Prostate gland (tissue), 2 donors: ENCODE measurements at places on chromosomes 12 and 14. TPM values are rescaled to one million over a fixed set of nuclear protein-coding genes. Genes with fewer than 3 reads are reported as not detected.

Gene CRIP1
- total RNA-seq = 4.2 TPM

Gene KRT71
- total RNA-seq = not detected

Gene AQP2
- total RNA-seq = 2.7 TPM

Gene P2RX7
- total RNA-seq = 11.8 TPM

Gene PRICKLE1
- total RNA-seq = 12.4 TPM

Gene SPATA7
- total RNA-seq = 13.1 TPM

Gene ITGB7
- 1.7 TPM for total RNA-seq

DNA sequence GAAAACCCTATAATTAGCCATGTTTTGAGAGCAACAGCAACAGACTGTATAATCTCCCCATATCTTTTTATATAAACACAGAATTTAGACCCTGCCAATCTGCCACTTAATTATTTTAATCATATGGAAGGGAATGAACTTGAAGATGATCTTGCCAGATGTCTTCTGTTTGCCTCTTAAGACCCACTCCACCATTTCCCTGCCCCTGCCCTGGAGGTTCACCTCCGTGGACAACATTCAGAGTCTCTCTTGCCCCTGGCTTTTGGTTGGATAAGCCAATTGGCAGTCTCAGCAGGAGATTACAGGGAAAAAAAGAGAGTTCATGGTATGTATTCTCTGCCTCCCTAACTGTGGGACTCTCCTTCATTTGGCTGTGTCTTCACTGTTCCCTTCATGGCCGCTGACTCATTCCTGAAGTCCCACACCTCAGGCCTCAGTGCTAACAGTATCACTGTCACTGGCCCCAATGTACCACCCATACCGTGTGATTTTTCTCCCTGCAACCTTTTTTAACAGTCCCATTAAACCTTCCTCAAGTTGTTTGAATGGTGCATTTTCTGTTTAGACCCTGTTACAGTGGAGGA is 184.8 kb downstream of the PIK3C2G start:
- H3K36me3 ChIP-seq = no peaks in the 10 kb centered on the region
- DNase-seq = no peak
- no peak overlapping the region for H3K4me3 ChIP-seq
- no peaks in the 10 kb centered on the region for H3K27me3 ChIP-seq
- no peaks in the 10 kb centered on the region for H3K4me1 ChIP-seq

DNA sequence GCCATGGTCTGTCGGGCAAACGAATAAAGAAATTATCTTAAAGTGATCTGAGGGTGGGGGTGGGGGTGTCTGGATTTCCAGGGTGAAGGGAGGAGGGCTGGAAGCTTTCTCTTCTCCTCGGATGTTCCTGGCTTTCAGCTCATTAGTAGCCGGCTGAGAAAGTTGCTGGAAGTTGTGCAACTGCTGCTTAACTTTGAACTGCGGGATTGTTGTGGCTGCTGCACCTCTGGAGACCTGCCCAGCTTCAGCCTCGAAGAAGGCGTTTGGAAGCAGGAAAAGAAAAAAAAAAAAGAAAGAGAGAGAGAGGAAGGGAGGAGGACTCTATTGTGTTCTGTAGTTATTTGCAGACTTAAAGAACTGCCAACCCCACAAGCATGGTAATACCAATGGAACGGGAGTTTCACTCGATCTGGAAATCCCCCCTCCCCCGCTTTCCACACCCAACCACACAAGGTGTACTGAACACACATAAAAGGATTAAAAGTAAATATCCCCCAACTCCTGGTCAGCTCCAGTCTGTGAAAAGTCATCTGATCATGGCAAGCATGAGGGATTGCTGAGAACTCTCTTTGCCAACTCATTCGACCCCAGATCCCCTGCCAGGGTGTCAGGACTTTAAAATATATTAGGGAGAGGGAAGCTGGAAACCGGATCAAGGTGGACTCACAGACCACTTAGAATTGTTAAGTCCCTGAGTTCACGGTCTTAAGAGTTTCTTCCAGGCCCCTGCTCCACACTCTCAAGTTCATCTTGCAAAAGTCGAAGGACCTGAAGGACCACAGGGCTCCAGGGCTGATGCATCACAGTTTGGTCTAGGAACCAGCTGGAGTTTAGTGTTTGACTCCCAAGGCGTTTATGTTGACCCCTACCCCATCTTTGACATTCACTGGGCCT is at the start of gene RASSF9:
RASSF9 (minus strand) TSS at position 213 of the 894 bp plus-strand sequence; CDS start at position 5, 208 bp downstream.
- H3K36me3 ChIP-seq = no peaks in the 10 kb centered on the region
- H3K4me3 ChIP-seq = peak within 1 kb of the TSS; percentile 30
- H3K4me1 ChIP-seq = no peaks in the 10 kb centered on the region
- no peaks in the 10 kb centered on the region for H3K27me3 ChIP-seq
- DNase-seq = peak; percentile 68

Gene GSG1
- total RNA-seq = 21.2 TPM

- H3K36me3 ChIP-seq = no peaks in the 10 kb centered on the region
- H3K27ac ChIP-seq = no peak overlapping the region
- H3K4me1 ChIP-seq = peaks cover 4% of the 10 kb centered on the region
- no peak for DNase-seq
Observed at GRCh38 chr12:69466867-69467266, 3.3 kb upstream of the FRS2 start.

- H3K4me3 ChIP-seq = no peak overlapping the region
- H3K4me1 ChIP-seq = no peaks in the 10 kb centered on the region
- no peak overlapping the region for H3K27ac ChIP-seq
Observed at GRCh38 chr14:56962444-56963080, 152.3 kb upstream of the OTX2 start.

Gene TPI1
- total RNA-seq = 443 TPM

Gene RAD9B
- 0.41 TPM for total RNA-seq

GRCh38 chr14:68768316-68768715 is 24.6 kb downstream of the ZFP36L1 start:
- H3K27me3 ChIP-seq = no peaks in the 10 kb centered on the region
- no peak for DNase-seq
- no peak overlapping the region for H3K4me3 ChIP-seq
- no peak overlapping the region for H3K27ac ChIP-seq
- H3K36me3 ChIP-seq = no peaks in the 10 kb centered on the region
- H3K4me1 ChIP-seq = no peaks in the 10 kb centered on the region

DNA sequence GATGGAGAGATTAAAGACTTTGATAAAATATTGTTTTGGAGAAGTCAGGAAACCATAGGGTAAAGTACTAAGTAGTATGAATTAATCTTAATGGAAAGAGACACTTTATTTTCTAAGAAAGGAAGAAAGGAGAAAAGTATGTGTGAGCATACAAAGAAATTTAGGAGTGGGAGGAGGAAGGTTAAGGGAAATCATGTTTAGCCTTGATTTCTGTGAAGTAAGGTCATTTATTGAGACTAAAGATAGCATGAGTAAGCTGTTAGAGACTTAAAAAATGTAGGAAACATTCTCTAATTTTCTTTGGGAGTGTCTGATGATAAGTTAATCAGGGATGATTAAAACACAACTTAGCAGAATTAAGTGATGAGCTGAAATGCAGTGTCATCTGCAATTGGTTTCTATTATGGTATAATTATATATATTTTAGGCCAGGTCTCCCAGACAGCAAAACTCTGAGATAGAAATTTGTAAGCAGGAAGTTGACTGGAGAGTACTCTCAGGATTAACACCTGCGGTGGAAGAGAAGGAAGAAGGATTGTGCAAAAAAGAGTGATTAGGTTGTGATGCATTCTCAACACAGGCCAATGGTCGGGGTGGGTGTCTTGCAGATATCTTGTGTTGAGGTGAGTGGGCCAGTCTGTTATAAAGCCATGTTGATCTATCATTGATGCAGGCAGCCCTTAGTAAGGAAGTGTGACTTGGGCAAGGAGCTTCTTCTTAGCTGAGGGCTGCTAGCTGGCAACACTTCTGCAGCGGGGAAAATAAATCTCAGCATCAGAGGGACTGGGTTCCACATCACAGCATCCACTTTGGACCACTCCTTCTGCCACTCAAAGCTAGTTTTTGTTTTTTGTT is 256.2 kb downstream of the AEBP2 start:
- no peaks in the 10 kb centered on the region for H3K36me3 ChIP-seq
- no peaks in the 10 kb centered on the region for H3K27me3 ChIP-seq
- H3K4me1 ChIP-seq = no peaks in the 10 kb centered on the region
- no peak for DNase-seq

DNA sequence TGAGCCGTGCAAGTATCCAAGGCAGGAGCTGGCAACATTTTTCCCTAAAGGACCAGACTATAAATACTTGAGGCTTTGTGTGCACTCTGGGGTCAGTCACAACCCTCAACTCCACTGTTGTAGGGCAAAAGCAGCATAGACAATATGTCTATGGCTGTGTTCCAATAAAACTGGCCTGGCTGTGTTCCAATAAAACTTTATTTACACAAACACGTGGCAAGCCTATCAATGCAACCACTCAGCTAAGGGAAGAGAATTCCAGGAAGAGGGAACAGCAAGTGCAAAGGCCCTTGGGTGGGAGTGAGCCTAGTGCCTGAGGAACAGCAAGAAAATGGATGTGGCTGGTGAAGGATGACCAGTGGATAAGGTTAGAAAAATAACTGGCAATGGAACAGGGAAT is 11.3 kb upstream of the FAM181A start:
- no peaks in the 10 kb centered on the region for H3K4me1 ChIP-seq
- no peak for DNase-seq
- no peak overlapping the region for H3K27ac ChIP-seq
- no peaks in the 10 kb centered on the region for H3K27me3 ChIP-seq

DNA sequence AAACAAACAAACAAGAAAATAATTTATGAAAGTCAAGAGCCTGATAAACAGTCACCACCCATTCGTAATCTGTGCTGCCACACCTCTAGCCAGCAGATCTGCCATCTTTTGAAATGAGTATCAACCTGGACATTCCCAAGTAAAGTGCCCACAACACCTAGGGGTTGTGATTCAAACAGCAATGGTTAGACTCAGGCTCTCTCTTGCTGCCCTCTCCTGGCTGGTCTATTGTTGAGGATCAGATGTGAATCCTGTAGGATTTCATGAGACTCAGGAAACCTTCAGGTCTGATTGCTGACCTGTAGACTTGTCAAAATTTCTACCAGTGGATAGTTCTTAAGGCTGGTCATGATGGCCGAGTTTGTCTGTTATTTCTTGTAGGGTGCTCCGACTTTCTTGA is 26.8 kb downstream of the DGLUCY start:
- no peaks in the 10 kb centered on the region for H3K27me3 ChIP-seq
- no peak overlapping the region for H3K27ac ChIP-seq
- DNase-seq = no peak
- no peak overlapping the region for H3K4me3 ChIP-seq
- no peaks in the 10 kb centered on the region for H3K4me1 ChIP-seq

Gene TMCC3
- total RNA-seq = 15.4 TPM

GRCh38 chr12:100794441-100795173 is at the start of gene ANO4:
TSS of gene ANO4 (plus strand) at chr12:100794776. CDS start at chr12:100901786, 107,010 bp downstream.
- H3K36me3 ChIP-seq = no peaks in the 10 kb centered on the region
- no peaks in the 10 kb centered on the region for H3K4me1 ChIP-seq
- no peaks in the 10 kb centered on the region for H3K27me3 ChIP-seq
- H3K27ac ChIP-seq = peak within 1 kb of the TSS; percentile 35
- peak within 1 kb of the TSS; percentile 15 for H3K4me3 ChIP-seq

- no peak overlapping the region for H3K27ac ChIP-seq
- no peak overlapping the region for H3K4me3 ChIP-seq
- no peak for DNase-seq
- no peaks in the 10 kb centered on the region for H3K36me3 ChIP-seq
Observed at GRCh38 chr12:99005601-99006000, 360.5 kb downstream of the APAF1 start.

- no peaks in the 10 kb centered on the region for H3K27me3 ChIP-seq
- H3K27ac ChIP-seq = no peak overlapping the region
- no peaks in the 10 kb centered on the region for H3K36me3 ChIP-seq
- H3K4me1 ChIP-seq = no peaks in the 10 kb centered on the region
- no peak overlapping the region for H3K4me3 ChIP-seq
Observed at GRCh38 chr14:80906336-80906735, 35.2 kb downstream of the CEP128 start.

DNA sequence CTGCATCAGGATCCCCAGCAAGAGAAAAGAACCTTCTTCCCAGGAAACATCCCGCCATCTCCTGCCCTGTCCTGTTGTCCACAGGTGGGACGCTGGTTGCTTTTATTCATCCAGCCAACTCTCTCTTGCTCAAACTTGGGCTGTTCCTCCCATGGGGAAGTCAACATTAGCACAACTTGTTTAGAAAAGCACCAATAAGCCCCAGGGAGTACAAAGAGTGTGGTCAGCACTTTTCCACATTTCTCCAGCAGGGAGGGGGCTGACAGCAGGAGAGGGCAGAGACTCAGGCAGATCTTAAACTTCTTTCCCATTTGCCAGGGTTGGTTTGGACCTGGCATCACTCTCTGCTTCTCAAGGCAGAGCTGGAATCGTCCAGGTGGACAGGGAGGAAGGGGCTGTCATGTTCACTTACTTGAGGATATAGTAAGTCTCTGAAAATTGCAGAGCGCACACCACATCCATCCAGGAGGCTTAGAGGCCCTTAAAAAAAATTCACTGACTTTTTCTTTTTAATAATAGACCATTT is 74.9 kb downstream of the RBM19 start:
- no peak overlapping the region for H3K4me3 ChIP-seq
- H3K4me1 ChIP-seq = no peaks in the 10 kb centered on the region
- no peak for DNase-seq

Gene RFLNA
- 5.4 TPM for total RNA-seq

Gene SERPINA5
- 2.6 TPM for total RNA-seq

DNA sequence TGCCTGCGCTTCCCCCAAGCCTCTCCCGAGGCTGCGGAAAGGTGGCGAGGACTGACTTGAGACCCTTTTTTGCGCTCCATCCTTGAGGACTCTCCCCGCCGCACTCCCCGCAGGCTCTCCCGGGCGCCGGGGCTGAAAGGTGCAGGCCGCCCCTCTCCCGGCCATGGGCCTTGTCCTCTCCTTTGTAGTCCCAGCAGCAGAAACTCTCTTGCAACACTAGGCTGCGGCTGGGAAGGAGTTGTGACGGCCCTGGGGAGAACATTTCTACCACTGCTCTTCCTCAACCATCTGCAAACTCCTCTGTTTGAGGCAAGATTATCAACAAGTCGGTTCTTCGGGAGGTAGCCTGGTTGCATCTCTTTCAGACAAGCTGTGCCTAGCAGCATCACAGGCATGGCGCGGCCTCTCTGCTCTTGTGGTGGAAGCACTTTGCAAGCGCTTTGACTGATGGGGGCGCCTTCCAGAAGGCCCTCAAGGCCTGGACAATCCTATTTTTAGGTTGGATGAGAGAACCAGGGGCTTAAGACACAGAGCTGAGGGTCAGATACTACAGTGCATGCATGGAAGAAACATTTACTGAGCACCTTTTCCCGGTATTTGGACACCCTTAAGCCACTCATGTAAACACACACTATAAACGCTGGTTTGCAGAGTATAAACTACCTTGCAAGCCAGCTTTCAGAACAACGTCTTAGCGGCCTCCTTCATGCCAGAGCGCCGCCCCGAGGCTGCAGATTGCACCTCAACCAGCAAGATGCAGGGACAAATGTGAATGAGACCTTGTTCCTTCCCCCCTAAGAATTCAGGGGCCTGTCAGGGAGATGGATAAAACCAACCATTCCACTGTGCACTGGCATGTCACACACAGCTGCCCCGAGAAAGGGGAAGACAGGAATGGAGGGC is 1.2 kb upstream of the PRIMA1 start:
- H3K27ac ChIP-seq = peak overlapping the region; percentile 69
- no peak for DNase-seq
- peak overlapping the region; percentile 51 for H3K4me3 ChIP-seq
